Activated CD4-positive, alpha-beta T cell treated with anti-CD3 and anti-CD28 coated beads, Interleukin-2, amount 50 U/mL, for 1 hour (primary cell): ENCODE measurements at places on chromosomes 5 and 9.

DNA sequence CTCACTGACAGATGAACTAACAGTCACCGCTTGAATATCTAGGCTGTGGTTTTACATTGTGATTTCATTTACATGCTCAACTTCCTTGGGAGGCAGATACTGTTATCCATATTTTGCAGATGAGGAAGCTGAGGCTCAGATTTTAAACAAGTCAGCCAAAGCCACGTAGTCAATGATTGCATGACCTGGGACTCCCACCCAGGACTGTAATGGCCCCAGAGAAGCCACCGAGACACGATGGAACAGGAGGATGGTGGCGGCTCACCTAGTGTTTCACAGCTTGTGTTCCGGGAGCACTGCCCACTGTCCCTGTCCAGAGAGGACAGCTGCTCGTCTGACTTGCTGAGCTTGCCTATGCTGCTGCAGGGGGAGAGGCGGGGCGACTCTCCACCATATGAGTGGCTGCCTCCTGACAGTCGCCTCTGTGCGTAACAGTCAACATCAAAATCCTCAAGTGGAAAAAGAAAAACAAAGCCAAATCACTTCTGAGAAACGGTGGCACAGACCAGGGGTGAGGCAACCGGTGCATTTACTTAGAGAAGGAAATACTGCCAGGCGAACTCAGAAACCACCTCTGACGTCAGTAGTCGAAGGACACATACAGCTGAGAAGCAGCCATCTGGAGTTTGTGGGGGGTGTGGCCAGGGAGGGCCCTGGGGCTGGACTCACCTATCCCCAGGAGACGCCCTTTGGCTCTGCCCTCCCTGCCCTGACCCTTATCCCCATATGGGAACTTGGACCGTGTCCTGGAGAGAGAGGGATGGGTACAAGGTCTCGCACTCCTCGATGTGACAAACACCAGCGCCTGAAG lies 82.5 kb downstream of the PRRT1B start:
- DNase-seq = peak; percentile 45

DNA sequence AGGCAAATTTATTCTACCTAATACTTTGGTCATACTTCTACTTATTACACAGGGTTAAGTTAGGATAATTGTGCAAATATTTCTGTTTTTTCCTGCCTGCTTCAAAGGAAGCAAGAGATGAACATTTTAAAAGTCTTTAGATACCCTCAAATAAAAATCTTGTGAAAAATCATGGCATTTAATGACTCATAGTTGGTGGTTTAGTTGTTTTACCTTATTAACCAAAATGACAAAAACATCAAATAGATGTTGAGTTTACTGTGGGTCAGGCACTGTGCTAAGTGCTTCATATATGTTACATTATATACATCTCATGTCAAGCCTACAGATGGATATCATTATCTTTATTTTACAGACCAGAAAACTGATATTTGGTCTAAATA lies 54.4 kb downstream of the ZNF474 start:
- no peak for DNase-seq

- peak; percentile 54 for DNase-seq
Observed at GRCh38 chr9:135504262-135505243, 4.1 kb downstream of the MRPS2 start.

DNA sequence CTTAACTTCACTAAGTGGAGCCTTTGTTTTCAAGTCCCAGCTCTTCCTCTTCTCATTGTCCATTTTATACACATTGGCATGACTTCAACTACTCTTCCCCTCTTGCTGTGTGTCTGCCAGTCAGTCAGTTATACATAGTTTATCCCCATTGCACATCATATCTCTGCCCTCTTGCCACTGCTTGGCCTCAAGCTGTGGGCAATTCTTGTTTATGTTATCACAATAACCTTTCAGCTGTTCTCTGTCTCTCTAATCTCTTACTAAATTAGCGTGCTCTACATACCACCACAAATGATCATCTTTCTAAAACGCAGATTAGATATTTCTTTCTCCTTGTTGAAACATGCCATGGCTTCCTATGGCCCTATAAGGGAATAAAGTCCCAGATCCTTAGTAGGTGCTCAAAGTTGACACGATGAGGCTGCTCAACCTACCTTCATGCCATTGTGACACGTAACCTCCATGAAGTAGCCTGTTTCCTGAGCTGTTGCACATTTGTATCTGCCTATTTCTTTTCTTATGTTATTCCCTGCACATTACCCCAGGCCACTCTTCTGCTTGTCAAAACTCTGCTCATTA lies 239.3 kb downstream of the GAS1 start:
- no peak for DNase-seq

DNA sequence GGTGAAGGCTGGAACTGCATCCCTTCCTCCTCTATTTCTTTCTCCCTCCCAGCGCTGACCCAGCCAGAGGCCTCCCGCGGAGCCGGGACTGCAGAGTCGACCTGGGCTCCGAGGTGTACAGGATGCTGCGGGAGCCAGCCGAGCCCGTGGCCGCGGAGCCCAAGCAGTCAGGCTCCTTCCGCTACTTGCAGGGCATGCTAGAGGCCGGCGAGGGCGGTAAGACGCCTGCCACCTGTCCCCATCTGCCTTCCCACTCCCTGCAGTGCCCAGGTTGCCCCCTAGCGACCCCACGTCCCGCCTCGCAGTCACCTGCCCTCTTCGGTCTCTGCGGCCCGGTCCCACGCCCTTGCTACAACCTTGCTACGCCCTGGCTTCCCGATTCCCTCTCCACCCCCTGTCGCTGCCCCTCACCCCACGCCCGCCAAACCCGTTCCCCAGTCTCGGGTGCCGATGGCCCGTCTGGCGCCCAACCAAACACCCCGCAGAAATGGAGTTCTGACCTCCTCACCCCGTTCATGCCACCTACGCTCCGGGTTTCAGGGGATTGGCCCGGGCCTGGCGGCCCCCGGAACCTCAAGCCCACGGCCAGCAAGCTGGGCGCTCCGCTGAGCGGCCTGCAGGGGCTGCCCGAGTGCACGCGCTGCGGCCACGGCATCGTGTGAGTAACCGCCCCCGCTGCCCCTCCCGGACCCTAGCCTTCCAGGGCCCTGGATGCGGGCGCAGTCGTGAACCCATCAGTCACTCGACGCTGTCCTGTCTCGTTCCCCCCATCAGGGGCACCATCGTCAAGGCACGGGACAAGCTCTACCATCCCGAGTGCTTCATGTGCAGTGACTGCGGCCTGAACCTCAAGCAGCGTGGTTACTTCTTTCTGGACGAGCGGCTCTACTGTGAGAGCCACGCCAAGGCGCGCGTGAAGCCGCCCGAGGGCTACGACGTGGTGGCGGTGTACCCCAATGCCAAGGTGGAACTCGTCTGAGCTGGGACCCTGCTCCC lies 14.1 kb downstream of the PDLIM4 start:
- no peak for DNase-seq

DNA sequence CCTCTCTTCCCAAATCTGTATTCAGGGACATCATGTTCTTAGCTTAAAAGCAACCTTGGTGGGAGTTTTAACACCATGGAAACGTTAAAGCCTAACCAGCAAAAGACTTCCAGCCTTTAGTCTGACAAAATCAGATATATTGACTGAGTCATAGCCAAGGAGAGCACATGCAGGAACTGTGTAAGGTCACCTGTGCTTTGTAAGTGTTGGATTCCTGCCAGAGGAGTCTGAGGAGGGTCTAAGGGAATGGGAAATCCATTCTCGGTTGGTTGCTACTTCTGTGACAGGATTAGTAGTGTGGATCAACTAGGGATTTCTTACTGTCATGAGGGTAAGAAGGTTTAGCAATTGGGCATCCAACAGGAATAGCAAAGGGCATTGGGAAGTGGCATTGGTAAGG lies 142.0 kb upstream of the CHD1 start:
- no peak for DNase-seq

DNA sequence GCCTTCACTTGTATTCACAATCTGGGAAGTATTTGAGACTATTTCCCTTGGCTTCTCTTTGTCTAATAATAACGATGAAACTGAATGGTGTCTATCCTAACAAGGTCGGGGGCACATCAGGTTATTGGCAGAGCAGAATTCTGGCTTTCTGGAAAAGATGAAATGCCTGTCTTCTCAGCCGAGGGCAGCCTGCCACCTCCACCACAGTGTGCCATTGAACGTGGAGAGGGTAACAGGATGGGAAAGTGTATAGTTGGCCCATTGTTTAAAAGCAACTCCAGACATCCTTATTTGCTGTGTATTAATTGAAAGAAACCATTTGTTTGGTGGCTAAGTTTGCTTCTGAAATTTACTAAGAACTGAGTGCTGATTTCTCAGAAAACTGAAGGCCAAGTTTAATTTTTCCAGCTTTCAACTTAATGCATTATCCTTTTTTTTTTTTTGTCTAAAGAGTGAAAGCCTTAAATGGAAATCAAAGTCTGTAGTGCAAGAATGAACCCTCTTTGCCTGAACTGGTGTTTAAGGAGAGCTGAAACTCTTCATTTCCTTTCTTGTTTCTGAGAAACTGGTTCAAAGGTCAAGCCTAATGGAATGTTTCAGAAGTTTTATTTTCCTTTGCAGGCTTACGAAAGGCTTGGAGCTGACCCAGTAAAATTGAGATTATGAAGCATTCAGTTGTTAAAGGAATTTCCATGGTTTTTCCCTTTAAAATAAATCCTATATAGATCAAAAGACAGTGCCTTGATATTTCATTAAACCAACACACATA lies 563.7 kb upstream of the DAP start:
- DNase-seq = no peak
